ENCODE measurements at places on chromosomes 13 and 19. TPM values are rescaled to one million over a fixed set of nuclear protein-coding genes. Genes with fewer than 3 reads are reported as not detected.

GRCh38 chr13:73715911-73716510, 418.2 kb downstream of the KLF12 start:
- H3K4me1 ChIP-seq: peaks cover 34% of the 10 kb centered on the region
- H3K27me3 ChIP-seq: no peaks in the 10 kb centered on the region
- peak overlapping the region; percentile 7 for H3K4me3 ChIP-seq
- peak overlapping the region; percentile 67 for H3K27ac ChIP-seq
- no peak for DNase-seq

DNA sequence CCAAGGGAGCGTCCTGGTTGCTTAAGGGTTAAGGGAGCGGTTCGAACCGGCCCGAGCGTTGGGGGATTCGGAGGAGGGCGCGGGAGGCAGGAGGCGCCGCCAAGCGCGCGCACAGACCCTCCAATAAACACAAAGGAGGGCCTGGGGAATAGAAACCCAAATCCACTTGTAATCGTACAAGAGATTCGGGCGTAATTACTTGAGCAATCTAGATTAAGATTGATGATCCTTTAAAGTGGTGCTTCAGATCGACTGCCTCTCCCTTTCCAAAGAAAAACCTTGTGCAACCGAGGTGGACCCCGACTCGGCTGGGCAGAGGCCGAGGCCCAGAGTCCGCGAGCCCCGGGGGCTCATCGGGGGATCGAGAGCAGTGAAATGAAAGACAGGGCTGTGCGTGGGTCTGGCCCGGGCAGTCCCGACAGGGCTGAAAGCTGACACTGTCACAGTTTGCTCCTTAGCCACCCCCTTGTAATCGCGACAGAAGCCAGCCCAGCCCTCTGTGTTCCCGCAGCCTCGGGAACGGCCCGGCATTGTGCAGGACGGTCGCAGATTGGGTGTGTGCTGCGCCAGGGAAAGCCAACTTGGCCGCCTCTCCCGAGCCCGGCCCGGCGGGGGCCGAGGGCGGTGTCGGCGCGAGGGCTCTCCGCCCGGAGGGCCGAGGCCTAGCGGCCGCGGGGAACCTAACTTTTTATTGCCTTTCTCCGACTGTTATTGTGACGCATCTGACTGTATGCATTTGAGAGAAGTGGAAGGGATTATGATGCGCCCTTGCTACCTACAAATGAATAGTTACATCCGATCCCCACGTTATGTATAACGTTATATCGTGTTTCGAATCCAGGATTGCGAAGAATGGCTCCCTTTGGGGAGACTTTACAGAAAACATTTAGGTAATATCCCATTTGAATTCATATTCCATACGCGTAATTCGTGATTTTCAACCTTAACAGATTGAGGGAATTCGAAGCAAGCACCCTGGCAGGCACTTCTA, 5.5 kb downstream of the MAB21L1 start:
- DNase-seq: no peak
- H3K27me3 ChIP-seq: no peaks in the 10 kb centered on the region
- no peak overlapping the region for H3K4me3 ChIP-seq
- H3K27ac ChIP-seq: no peak overlapping the region
- no peaks in the 10 kb centered on the region for H3K4me1 ChIP-seq
- H3K36me3 ChIP-seq: no peaks in the 10 kb centered on the region

- peaks cover 10% of the 10 kb centered on the region for H3K4me1 ChIP-seq
- no peak overlapping the region for H3K4me3 ChIP-seq
- H3K27me3 ChIP-seq: no peaks in the 10 kb centered on the region
- no peak for DNase-seq
- H3K27ac ChIP-seq: no peak overlapping the region
Measured at GRCh38 chr13:46057256-46058015, 4.9 kb upstream of the ZC3H13 start.

DNA sequence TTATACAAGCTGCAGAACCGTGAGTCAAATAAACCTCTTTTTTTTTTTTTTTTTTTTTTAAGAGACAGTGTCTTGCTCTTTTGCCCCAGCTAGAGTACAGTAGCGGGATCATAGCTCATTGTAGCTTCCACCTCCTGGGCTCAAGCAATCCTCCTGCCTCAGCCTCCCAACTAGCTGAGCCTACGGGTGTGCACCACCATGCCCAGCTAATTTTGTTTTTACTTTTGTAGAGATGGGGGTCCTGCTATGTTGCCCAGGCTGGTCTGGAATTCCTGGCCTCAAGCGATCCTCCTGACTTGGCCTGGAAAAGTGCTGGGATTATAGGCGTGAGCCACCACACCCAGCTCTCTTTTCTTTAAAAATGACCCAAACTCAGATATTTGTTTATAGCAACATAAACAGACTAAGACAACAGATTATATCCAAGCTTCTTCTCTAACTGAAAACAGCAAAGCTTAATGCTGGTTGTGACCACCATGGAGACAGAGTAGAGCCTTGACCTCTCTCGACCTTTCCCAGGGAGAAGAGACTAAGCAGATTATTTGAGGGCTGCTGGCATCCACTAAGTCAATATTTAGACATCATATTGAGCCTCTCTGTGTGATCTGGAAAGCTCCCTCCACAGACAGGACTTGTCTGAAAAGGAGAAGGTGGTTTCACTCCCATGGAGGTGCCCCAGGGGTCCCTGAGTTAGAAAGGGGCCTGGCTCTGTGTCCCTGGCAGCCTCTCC, 150.0 kb downstream of the KCTD15 start:
- no peaks in the 10 kb centered on the region for H3K27me3 ChIP-seq
- H3K4me1 ChIP-seq: no peaks in the 10 kb centered on the region
- no peak for DNase-seq
- H3K4me3 ChIP-seq: no peak overlapping the region
- no peaks in the 10 kb centered on the region for H3K36me3 ChIP-seq
- H3K27ac ChIP-seq: no peak overlapping the region

DNA sequence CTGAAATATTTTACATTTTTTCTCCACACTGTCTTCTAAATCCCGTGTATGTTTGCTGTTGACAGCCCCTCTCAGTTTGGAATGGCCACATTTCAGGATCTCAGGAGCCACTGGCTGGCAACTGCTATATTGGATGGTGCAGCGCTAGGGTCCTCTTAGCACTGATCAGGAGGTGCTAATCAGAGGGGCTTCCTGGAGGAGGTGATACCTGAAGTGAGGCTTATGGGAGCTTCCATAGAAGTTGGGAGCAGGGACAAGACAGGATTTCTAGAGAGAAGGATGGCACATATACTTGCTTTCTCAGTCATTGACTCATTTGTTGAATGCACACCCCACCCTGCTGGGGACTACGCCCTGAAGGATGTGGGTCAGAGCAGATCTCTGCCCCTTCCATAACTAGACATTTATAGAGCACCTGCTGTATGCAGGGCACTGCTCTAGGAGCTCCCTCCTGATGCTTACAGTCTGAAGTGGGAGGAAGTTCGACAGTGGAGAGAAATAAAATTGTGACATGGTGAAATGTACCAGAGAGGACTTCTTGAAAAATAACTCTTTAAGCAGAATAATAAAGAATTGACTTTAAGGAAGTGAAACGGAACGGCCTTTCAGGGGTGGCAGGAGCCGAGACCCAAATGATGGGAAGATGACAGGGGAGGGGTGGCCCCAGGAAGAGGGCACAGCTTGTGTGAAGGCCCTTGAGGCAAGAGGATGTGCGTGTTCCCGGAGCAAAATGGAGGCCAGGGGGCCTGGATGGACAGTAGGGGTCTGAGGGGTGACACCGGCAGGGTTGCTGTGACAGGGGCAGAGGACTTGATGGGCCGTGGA, 13.1 kb downstream of the AP2A1 start:
- H3K27me3 ChIP-seq: no peaks in the 10 kb centered on the region
- H3K36me3 ChIP-seq: peaks cover 9% of the 10 kb centered on the region
- DNase-seq: no peak

- DNase-seq: no peak
- H3K27ac ChIP-seq: no peak overlapping the region
- no peaks in the 10 kb centered on the region for H3K27me3 ChIP-seq
- no peaks in the 10 kb centered on the region for H3K4me1 ChIP-seq
Measured at GRCh38 chr19:56838909-56839651, 1.4 kb downstream of the PEG3 start.

- H3K4me3 ChIP-seq: no peak overlapping the region
- H3K27me3 ChIP-seq: no peaks in the 10 kb centered on the region
- DNase-seq: no peak
- H3K36me3 ChIP-seq: no peaks in the 10 kb centered on the region
- no peak overlapping the region for H3K27ac ChIP-seq
Measured at GRCh38 chr13:101529422-101529821, 76.9 kb downstream of the ITGBL1 start.

DNA sequence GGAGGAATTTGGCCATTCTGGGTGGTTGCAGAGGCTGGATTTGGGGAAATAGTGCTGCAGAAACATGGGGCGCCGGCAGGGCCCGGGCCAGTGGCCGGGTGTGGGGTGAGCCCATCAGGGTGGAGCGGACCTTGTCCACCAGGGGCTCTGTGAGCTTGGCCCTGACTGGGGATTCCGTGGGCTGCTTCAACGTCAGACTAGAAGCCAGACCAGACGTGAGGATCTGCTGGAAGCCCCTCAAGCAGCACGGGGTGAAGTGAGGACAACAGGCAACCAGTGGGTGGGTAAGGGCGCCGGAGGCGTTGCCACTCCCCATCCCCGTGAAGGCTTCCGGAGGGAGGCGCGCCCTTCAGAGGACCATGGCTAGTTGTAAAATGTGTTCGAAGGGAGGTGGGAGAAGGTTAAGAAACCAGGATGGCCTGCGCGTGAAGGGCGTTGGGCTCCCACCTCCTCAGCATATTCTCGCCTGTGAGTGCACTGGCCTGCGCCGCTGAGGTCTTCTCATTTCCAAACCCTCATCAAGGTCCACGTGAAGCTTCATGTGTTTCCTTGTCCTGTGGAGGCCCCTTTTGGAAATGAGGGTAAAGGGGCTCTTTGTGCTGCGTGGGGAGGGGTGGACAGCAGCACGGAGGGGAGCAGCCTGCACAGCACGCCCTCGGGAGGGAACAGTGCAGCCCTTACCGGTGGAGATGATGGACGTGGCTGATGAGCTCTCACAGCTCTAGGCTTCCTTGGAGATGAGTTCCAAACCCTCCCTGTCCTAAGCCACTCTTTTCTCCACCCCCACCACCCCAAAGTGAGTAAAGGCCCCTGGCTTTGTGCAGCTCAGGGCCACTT, 8.3 kb downstream of the TEX29 start:
- no peak overlapping the region for H3K4me3 ChIP-seq
- H3K36me3 ChIP-seq: no peaks in the 10 kb centered on the region
- DNase-seq: no peak
- no peaks in the 10 kb centered on the region for H3K4me1 ChIP-seq
- H3K27ac ChIP-seq: no peak overlapping the region
- H3K27me3 ChIP-seq: no peaks in the 10 kb centered on the region

GRCh38 chr19:8610041-8610935, at the start of gene ADAMTS10:
Gene ADAMTS10 (minus strand): TSS chr19:8610715. CDS start chr19:8605710, 5,005 bp downstream.
- peak within 1 kb of the TSS; percentile 69 for H3K4me3 ChIP-seq

- no peaks in the 10 kb centered on the region for H3K4me1 ChIP-seq
- no peaks in the 10 kb centered on the region for H3K27me3 ChIP-seq
- H3K27ac ChIP-seq: no peak overlapping the region
- no peak overlapping the region for H3K4me3 ChIP-seq
Measured at GRCh38 chr13:111923439-111923838, 143.5 kb upstream of the SOX1 start.

DNA sequence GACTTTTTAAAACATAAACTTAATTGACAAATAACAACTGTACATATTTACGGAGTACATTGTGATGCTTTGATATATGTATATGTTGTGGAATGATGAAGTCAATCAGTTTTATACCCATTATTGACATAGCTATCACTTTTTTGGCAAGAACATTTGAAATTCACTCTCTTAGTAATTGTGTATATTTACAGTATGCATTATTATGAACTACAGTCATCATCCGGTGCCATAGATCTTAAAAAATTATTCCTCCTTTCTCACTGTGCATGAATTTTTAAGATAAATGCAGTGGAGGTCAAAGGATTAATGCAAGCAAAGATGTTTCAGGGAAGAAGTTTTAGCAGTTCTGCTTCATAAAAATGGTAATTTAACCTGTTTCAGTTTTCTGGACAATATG, 8.0 kb upstream of the VN1R4 start:
- no peaks in the 10 kb centered on the region for H3K36me3 ChIP-seq
- H3K4me1 ChIP-seq: no peaks in the 10 kb centered on the region
- no peak overlapping the region for H3K27ac ChIP-seq
- no peak for DNase-seq

DNA sequence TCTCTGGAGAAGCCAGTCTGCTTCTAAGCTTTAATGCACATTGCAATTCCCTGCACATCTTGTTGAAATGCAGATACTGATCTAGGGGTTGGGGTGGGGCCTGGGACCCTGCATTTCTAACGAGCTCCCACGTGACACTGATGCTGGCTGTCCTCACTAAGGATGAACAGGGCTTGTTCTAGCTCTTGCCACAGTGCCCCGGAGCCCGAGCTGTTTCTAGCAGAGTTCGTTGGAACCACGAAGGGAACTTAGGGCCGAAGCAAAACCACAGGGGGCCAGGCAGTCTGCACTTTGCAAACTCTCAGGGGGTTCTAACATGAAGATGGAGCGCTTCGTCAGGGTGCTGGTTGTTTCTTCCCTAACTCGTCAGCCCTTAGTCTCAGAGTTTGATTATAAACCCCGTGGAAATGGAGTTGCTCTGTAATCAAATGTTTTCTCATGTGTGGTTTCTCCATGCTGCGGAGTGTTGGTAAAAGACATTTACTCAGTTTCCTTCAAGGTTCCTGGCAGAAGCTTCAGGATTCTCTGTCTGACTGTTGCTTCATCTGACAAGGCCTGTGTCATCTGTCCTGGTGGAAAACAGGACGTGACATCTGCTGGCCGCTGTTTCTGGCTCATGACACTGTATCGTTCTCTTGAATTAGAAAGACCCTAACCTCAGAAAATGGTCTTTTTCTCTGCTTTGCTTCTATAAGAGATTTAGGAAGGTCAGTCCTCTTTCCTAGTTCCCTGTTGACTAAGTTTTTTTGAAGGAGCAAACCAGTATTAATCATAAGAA, 221.5 kb downstream of the TEX29 start:
- H3K27ac ChIP-seq: no peak overlapping the region
- H3K4me1 ChIP-seq: no peaks in the 10 kb centered on the region
- no peaks in the 10 kb centered on the region for H3K27me3 ChIP-seq

GRCh38 chr13:25181597-25181996, 9.5 kb upstream of the AMER2 start:
- no peaks in the 10 kb centered on the region for H3K27me3 ChIP-seq
- H3K4me3 ChIP-seq: no peak overlapping the region
- H3K27ac ChIP-seq: no peak overlapping the region

GRCh38 chr13:25080773-25081172, 15.2 kb upstream of the PABPC3 start:
- no peaks in the 10 kb centered on the region for H3K36me3 ChIP-seq
- no peak overlapping the region for H3K27ac ChIP-seq
- no peaks in the 10 kb centered on the region for H3K4me1 ChIP-seq
- no peaks in the 10 kb centered on the region for H3K27me3 ChIP-seq

GRCh38 chr13:21910546-21910945, 239.7 kb downstream of the FGF9 start:
- no peaks in the 10 kb centered on the region for H3K4me1 ChIP-seq
- no peak overlapping the region for H3K4me3 ChIP-seq
- no peaks in the 10 kb centered on the region for H3K27me3 ChIP-seq
- DNase-seq: no peak
- no peaks in the 10 kb centered on the region for H3K36me3 ChIP-seq
- H3K27ac ChIP-seq: no peak overlapping the region

FAM216B gene
- not detected for polyA plus RNA-seq

FOXA3 gene
- not detected for polyA plus RNA-seq

C19orf47 gene
- polyA plus RNA-seq: 9.1 TPM

HRC gene
- not detected for polyA plus RNA-seq

All from naive thymus-derived CD4-positive, alpha-beta T cell (primary cell).